ENCODE measurements at places on chromosomes 6 and 20.
A peak's percentile ranks its signal among the peaks of the same experiment; 100 is the strongest.

- no peak for DNase-seq
Observed at GRCh38 chr6:116314878-116315277, 35.1 kb upstream of the TSPYL1 start.

GRCh38 chr6:154125421-154125820 is 86.4 kb downstream of the OPRM1 start:
- no peak for DNase-seq

- no peak for DNase-seq
Observed at GRCh38 chr6:35058358-35058675, 82.8 kb downstream of the TCP11 start.

- no peak for DNase-seq
Observed at GRCh38 chr20:53503517-53503919, 90.1 kb downstream of the ZNF217 start.

- DNase-seq, result no peak
Observed at GRCh38 chr20:8152183-8152582, 20.1 kb downstream of the PLCB1 start.

DNA sequence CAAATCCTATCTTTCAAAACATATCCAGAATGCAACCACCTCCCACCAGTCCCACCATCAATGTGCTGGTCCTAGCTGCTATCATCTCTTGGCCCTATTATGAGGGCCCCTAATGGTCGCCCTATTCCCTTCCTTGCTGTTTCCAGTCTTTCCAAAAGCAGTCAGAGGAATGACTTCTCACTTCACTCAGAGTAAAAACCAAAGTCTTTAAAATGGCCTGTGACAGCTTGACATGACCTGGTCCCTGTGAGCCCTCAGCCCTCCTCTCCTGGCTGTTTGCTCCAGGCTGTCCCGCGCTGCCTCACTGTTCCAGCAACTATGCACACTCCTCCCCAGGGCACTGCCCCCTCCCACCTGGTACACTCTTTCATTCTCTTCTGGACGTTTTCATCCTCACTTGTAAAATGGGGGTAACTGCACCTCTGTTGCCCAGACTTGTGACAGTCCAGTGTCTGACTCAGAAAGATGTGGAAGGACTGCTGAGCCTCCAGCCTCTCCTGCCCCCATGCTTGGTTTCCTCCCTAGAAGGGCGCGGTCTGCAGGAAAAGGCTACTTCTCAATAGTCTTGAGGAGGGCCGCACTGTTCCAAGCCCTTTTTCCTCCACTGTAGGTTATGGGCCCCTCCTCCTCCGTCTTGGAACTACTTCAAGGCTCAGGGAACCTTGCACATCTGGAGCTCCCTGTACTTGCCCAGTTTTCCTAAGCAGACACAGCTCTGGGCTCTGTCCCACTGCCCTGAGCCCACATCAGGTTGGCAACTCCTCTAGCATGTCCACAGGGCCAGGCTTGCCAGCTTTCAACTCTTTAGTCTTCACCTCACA is 64.7 kb downstream of the MYH7B start:
- DNase-seq, result no peak

DNA sequence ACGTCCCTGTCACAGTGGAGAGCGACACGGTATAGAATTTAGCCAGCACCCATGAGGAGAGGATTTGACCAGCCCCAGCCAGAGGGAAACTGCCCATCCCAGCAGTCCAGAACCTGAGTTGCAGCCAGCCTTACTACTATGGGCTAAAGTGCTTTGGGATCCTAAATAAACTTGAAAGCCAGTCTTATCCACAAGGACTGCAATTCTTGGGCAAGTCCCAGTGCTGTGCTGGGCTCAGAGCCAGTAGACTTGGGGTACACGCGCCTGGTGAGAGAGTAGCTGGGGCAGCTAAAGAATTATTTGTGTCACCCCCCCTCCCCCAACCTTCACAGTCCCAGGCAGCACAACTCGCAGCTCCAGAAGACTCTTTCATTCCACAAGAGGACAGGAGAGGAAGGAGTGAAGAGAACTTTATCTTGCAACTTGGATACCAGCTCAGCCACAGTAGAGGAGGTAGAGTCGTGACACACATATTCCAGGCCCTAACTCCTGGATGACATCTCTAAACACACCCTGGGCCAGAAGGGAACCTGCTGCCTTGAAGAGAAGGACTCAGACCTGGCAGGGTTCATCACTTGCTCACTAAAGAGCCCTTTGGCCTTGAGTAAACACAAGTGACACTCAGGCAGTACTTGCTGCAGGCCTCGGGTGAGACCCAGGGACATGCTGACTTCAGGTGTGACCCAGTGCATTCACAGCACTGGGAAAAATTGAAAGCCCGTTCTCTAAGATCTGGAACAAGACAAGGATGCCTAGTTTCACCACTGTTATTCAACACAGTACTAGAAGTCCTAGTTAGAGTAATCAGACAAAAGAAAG is 100.3 kb downstream of the REV3L start:
- no peak for DNase-seq

- no peak for DNase-seq
Observed at GRCh38 chr20:22428051-22428450, 156.3 kb downstream of the FOXA2 start.

GRCh38 chr6:4637691-4638433 is 138.3 kb upstream of the CDYL start:
- peak; percentile 52 for DNase-seq

DNA sequence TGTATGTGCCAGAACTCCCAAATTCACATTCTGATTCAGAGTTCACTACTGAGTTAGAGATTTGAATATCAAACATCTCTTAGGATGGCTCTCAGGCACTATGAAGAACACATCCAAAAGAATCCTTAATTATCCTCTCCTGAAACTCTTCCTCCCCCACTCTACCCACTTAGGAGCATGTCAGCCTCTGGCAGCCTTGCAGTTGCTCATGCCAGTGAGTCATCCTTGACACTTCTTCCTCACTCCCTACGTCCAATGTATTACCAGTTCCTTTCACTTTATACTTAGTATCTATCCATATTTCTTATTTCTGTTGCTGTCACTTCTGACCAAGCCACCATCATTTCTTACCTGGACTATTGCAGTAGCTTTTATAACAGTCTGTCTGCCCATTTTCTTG is 192.0 kb upstream of the IMPG1 start:
- no peak for DNase-seq

GRCh38 chr6:112311950-112312547 is 35.1 kb upstream of the RFPL4B start:
- DNase-seq, result peak; percentile 31

- DNase-seq, result peak; percentile 81
Observed at GRCh38 chr6:17013701-17014100, 88.1 kb upstream of the STMND1 start.

DNA sequence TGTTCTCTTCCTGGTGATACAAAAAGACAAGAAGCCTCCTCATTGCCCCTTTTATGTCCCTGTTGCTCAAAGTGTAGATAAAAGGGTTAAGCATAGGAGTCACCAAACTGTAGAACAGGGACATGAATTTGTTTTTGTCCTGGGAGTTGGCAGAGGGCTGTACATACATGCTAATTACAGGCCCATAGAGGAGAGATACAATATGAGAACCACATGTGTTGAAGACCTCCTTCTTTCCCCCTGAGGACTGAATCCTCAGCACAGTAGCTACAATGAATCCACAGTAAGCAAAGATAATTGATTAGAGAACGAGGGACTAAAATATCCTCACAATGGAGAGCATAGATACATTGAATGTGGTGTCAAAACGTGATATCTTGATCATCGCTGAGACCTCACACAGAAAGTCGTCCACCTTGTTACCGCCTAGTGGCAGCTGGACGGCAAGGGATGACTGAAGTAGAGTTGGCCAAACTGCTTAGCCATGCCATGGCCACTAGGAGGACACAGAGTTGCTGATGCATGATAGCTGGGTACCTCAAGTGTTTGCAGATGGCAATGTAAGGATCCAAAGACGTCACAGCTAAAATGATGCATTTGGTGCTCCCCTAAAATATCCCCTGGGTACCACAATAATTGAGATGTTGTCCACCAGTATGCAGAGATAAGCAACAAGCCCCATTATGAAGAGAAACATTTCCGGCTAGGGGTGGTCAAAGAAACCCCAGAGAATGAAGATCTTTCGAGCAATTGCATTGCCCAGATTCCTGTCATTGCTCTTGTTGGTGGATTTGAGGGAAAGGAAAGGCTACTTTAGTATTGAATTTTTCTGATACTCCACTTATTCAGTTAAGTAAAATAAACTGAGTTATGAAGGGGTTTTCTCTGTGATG is 15.0 kb downstream of the OR2B3 start:
- DNase-seq, result peak; percentile 2

- no peak for DNase-seq
Observed at GRCh38 chr6:30319146-30319835, 7.4 kb upstream of the TRIM39 start.

All from hepatic stellate cell (primary cell).